ENCODE measurements at places on chromosomes 6 and 20.

DNA sequence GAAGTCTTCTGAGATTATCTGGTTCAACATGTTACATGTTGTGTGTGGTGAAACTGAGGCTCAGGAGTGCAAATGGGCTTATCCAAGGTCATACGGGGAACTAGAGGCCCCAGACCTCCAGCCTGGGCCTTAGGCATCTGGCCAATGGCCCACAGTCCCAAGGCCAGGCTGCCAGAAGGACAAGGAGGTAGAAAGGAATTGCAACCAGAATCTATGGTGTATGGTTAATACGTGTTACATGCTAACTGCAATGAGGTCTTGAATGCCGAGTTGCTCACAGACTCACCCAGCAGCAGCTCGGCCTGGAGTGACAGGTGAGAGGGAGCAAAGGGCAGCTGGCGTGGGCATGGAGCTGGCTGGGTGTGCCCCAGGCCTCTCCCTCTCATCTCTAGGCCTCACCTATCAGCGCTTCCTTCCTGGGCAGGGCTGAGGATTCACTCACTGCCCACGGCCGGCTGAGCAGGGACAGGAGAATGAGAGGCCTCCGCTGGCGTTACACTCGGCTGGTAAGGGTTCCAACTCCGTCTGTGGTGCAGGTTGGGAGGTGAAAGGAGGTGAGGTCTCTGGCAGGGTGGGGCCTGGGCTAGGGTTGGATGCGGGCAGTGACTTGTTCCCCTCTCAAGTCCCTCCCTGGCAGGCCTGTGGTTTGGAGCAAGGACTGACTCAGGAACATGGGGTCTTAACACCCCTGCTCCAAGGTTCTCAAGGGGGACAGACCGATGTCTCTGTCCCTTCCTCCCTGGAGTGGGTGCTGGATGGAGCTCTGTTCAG lies at the start of gene TLDC2:
Gene TLDC2 (plus strand): TSS at position 437 of the 771 bp plus-strand sequence. CDS start 37 bp downstream, at position 474.
- no peak for DNase-seq

DNA sequence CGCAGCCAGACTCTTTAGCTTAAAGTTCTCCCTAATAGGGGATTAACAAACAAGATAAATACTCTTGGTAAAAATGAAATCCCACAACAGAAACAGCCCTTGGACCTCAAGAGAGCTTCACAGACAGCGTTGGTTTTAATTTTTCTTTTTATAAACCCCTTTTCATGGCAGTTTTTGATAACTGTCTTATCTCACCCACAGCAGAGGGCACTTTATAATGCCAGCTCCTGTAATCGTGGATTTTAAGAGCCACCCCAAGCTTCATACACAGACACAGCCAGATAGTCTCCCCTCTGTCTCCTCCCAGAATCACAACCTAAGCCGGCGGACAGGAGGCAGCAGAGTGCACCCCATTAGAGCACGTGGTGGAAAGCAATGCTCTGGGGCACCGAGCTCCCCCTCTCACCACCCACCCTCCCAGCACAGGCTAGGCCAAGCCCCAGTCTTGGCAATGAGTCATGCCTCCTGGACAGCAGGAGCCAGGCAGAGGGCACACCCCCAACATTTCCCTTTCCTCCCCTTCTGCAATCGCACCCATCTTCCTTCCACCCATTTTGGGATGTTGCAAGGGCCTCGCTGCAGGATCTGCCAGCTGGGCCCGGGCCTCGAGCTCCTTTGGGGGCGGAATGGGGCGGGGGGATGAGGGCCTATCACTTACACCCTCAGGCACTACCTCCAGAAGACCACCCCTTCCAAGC lies 2.4 kb downstream of the JAG1 start:
- DNase-seq = no peak

GRCh38 chr6:107342144-107342543 lies 117.2 kb downstream of the PDSS2 start:
- no peak for DNase-seq

DNA sequence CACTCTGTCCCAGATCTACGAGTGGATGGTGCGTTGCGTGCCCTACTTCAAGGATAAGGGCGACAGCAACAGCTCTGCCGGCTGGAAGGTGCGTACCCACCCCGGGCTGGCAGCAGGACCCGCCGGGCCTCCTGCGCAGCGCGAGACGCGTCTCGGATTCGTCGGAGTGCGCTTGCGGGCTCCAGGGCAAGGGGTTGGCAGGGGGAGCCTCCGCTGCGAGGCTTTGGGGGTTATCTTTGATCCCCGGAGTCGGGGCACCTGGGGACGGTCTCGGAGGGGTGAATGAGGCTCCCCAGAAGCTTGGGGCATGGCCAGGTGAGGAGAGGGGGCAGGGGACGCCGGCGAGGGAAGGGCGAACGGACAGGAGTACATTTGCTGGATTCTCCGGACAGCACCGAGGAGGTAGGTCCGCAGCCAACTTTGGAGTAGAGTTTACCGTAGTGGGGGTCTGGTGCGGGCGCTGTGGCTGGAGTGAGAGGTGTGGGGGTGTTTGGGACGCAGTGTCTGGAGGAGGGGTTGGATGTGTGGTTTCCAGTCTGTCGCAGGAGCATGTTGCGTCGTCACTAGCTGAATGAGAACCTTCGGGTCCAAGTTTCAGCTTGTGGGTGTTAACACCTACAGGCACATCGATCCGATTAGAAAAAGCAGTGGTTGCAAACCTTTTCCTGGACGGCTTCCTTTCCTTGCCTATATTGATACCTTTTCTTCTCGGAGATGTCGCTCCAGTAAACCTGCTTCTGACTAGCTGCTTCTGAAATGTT lies 1.2 kb downstream of the FOXO3 start:
- no peak for DNase-seq

- DNase-seq = no peak
These were observed 91.3 kb downstream of the AKAP7 start for GRCh38 chr6:131226459-131227157.

GRCh38 chr6:13252790-13253189 lies 75.5 kb downstream of the TBC1D7 start:
- DNase-seq = no peak

GRCh38 chr6:41763470-41763869 lies 16.2 kb downstream of the FRS3 start:
- no peak for DNase-seq

DNA sequence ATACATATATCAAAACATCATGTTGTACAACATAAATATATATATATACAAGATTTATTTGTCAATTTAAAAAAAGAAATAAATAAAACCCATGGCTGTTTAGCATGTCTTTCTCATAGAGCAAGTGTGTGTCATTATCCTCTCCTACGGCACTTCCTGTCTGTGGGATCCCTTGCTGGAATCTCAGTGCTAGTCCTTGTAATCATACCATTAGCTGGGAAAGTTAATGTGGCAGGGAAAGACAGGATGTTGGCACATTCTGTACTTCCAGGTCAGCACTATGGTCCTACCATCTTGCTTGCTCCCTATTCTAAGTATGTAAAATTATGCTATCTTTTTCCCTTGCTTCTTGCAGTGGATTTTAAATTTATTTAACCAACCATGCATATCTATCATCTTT lies 9.5 kb upstream of the SLC17A3 start:
- no peak for DNase-seq

DNA sequence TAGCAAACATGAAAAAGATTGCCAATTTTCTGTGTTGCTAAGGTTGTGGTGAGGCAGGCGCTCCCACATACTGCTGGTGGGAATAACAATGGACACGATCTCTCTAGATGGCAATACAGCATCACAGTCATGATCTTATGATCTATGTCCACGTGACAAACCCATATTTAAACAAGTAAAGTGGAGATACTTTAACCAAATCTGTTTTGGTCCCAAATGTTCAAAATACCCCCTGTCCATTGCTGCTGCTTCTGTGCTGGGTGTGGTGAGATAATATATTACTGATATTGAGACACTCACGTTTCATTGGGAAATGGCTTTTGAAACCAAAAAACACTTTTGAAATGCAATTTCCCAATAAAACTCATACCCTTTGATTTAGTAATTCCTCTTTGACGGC lies 23.0 kb downstream of the SIRPD start:
- DNase-seq = no peak
